ENCODE measurements at places on chromosomes 4 and X.

GRCh38 chr4:38283724-38284123 lies 323.5 kb downstream of the PTTG2 start:
- no peak for DNase-seq

DNA sequence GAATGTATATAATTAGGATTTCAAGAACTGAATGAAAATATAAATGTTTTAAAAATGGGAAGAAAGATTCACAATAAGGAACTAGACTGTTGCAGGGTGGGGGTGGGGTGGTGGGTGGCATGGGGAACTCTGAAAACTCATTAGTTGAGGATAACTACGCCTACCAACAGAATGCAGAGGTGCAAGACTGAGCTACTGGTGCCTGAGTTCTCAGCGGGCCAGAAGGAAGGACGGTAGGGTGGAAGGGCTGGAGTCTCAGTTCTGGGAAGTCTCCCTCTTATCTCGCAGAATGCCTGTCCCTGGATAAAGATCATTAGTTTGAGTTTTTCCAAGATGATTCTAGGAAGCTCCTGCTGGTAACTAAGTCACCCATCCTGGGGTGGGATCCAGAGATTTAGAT lies 1.3 kb upstream of the SOD3 start:
- no peak for DNase-seq

GRCh38 chr4:19130866-19131265 lies 1109.3 kb upstream of the LCORL start:
- DNase-seq: no peak

DNA sequence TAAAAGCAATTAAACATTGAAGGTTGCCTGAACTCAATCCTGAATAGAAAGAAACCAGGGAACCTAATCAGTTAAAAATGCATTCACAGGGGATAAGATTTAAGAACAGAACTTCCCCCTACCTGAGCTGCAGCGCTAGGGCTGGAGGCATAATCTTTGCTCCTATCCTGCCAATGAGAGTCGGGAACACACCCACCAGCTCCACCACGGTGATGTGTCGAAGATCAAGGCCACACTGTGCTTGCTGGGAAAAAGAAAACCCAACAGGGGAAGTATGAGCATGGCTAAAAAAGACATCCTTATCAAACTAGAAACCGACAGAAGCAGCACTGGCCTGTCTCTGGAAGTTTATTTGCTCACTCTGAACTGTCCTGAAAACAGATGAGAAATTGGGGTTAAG lies 66.3 kb downstream of the SRPX start:
- DNase-seq: peak; percentile 2

DNA sequence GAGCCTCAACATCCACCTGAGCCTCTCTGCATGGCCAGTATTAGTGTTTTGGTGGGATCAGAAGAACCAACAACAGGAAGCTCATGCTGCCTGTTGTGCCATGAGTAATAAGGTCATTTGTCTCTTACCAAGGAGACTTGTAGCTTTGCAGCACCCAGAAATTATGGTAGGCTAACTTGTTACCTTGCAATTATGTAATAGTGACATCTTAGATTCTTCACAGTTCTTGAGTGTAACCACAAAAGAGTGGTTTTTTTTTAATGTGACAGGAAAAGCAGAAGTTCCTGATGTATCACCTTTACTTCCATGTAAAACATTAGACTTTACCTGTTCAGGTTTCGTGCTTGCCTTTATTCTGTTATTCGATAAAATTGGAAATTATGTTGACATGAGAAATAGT lies 263.9 kb upstream of the CXXC4 start:
- DNase-seq: no peak

DNA sequence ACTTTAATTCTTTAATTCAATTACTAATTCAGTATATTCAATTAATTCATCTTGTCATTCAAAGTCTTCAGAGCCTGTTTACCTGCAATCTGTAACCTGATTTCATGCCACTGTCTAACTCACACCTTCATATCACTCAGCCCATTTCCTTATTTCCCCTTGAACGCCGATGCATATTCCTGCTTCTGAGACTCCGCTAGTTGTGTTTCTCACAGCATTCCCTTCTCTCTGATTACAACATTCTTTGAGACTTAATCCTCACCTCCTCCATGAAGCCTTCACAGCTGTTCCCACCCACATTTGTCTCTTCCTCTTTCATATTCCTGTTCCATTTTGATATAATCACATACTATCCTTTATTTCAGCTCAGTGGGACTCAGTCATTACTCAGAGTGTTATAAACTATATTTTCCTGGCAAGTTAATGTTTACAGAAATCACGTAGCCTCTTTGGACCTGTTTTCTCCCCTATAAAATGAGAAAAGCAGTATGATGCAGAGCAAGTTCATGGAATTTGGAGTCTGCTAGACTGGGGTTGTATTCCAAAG lies 69.0 kb downstream of the MAP9 start:
- DNase-seq: no peak

DNA sequence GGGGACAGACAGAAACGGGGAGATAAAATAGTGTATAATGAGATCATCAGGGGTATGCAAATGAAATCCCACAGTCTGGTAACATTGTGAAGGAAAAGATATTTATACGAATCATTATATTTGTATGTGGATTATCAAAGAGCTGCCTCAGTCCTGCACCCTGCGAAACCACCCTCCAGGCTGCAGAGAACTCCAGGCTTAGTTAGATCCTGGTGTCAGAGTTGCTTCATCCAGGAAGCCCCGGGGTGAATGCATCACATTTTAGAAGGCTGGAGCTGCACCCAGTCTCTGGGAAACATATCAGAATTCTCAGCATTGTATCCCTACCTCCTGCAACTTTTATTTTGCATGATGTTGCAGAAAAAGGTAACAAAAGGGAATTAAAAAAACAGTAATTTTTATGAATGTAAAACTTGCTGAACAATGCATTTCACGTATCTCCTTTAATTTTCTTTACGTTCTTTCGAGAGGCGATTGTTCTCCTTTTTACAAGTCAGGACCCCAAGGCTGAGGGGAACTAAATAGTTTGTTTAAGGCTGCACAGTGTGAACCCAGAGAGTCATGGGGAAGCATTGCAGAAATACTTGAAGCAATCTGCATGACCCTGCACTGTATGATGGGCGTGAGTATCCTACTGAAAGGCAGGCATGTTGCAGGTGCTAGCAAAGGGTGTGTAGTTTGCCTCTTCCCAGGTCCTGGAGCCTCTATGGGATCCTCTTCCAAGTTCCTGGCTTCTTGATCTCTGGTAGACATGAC lies 299.5 kb upstream of the CLNK start:
- DNase-seq: no peak

DNA sequence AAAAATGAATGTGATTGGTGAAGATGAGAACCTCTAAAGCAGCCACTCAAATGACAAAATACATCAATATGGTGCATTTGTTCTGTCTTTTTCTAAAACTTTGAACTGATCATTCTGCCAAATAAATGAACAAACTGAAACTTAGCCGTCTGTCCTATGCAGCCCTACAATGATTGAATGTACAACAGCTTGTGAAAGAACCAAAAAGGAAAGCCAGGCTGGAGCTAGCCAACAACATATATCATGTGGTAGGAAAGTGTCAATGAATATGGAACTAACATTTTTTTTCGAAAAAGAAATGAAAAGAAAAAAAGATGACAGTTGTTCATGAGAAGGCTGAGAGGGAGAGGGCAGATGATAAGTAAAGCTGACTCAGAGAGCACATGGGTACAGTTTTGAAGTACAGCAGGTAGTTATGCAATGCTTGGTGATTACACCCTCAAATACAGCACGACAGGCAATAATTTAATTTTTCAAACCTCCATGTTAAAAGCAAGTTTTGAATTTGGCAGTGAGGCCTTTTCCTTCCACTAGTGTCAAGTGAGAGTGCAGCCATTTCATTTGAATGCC lies 21.2 kb upstream of the SLC7A11 start:
- DNase-seq: no peak

- DNase-seq: no peak
Observed at GRCh38 chr4:169098054-169098497, 88.0 kb upstream of the CBR4 start.

DNA sequence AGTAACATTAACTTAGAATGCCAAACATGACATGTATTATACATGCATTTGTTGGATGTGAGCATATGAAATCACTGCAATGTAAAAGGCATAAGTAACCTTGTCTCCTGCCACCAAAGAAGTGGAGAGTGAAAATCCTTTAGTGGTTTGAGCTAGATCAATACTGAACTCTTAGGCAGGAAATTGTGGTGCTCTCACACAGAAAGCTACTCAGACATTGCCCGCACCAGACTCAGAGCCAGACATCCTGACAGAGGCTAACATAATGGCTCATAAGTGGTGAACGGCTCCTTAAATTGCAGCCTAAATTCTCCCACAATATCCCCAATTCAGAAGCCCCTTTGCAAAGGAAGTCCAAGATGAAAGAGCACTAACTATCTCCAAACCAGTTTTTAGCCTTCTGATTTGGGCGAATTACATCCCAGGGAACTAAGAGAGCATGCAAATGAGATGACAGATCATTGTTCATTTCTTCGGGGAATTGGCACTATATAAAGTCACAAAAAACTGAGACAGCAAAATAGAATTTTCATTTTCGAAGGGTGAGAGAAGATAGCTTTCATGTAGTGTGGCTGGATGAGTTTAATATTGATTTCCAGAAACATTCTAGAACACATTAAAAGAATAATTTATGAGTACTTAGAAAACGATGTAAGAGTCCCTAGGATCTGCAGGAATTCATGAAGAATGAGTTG lies 233.6 kb upstream of the RPS6KA3 start:
- no peak for DNase-seq

DNA sequence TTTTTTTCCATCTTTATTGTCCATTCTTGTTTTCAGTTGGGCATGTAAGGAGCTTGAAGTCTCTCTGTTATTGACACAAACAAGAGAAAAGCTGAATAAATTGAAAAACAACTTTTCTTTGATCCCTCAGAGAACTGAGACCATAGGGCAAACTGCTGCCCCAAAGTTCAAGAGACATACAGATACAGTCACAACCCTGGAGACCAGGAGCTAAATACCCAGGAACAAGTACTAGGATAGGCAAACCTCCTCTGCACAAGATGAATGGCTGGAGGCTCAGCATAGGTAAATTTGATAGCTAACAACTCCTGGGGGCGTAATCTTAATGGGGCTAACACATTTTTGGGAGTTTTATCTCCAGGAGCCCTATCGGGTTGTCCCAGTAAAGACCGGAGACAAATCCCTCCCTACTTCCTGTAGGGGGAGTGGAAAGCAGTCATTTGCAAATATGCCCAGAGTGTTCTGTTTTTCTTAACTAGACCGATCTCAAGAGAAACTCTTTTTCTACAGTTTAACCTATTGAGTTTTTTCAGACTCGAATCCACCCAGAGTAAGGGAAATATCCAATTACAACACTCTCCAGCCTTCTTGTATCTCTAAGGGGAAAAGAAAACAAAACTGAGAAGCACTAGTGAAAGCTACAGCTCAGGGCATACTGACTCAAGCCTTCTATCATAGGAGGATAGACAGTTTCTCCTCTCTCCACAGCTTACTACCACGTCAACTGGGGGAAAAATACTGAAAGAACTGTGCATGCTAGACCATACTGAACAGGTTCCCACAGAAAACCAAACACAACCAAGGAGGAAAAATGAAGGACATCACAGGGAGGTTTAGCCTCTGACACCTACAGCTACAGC lies 23.1 kb downstream of the MAGEA8 start:
- peak; percentile 3 for DNase-seq

GRCh38 chr4:158006990-158007389 lies 165.8 kb downstream of the GASK1B start:
- DNase-seq: no peak

- no peak for DNase-seq
Observed at GRCh38 chrX:38618180-38618579, 56.8 kb downstream of the TSPAN7 start.

DNA sequence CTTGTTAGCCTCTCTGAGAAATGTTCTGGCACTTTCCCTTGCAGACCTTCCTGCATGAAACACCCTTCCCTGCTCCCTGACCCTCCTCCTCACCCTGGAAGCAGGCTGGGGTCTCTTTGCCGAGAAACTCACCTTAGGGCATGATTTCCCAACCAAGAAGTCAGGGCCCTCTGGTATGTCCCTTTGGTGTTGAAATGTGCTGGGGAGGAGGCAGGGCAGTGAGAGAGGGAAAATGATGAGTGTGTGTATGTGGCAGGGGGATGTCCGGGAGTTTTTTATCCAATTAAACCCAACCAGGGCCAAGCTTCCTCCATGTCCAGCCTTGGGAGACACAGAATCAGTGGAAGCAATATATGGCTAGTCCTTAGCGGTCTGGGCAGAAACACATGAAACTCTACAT lies 5.1 kb downstream of the ELF4 start:
- DNase-seq: no peak

DNA sequence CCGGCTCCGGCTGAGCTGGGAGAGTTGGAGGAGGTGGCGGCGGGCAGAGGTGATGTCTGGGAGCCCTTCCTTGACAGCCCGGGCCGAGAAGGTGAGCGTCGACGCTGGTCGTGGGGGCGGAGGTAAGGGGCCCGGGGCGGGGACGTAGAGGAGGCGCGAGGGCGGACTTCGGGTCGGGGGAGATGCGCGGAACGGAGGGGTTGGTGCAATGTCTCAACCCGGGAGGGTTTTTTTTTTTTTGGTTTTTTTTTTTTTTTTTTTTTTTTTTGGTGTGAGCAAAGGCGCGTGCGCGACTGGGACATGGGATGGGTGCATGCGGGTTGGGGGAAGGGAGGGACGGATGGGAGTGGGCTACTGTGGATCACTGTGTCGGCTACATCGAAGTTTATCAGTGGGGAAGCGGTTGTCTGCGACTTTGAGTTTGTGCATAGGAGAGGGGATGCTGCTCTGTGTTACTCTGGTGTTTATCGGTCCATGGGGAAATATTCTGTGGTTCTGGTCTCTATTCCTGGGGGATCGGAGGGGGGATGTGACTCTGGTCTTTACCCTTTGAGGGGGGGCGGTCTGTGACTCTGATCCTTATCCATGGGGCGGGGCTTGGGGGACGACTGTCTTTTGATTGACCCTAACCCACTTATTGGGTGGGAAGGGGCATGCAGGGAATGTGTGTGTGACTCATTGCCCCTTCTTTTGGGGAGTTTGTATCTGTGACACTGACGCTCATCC lies 537 bp downstream of the RBM10 start:
- no peak for DNase-seq

DNA sequence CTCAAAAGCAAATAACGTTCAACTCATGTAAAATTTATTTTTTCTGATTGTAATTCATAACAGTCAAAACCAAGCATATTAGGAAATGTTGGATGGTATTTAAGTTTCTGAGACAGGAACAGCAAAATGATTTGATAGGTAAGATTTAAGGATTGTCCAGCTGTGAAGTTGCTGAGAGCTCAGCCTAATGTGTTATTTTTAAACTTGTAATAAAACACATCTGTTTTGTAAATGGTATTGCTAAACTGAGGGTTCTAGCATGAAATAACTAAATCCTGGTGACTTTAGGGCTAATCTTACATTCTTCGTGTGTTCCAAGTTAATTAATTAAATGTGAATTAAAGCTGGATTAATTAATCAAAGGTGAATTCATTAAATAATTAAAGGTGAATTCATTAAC lies 13.3 kb downstream of the TLR10 start:
- no peak for DNase-seq

Data from HepG2 (cell line).